ENCODE measurements at places on chromosomes 11 and 22.

- no peak for DNase-seq
These were observed 3.7 kb upstream of the COMT start for GRCh38 chr22:19937616-19938473.

DNA sequence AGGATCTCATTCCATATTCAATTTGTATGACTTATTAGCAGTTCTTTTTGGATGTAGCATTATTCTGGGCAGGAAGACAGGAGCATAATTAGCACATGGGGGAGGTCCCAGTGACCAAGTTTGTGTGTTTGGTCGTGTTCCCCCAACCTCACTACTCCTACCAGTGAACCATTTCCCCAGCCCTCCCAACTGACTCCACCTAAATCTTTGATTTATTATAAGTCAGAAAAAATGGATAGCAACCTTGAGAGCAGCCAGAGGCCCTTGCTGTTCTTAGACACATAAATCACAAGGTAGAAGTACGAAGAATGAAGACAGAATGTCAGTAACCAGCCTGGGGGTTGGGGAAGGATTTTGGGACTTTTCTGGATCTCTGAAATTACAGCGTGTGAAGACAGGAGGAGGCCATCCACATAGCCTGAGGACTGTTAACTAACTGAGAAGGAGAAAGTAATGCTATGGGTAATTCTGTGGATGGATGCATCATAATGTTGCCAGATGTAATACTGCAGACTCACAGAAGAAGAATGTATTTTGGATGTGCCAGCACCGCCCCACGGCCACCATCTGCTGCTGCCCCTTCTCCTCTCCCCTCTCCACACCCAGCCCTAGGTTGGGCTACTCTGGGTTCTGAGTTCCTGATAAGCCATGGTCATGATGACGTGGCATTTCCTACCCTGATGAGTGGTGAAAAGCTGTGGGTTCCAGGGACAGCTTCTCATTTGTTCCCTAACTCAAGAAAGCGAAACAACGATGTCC is 124.3 kb upstream of the TTC12 start:
- DNase-seq: peak; percentile 89

- no peak for DNase-seq
These were observed 35.7 kb upstream of the MICAL2 start for GRCh38 chr11:12074529-12075195.

GRCh38 chr11:1650034-1650917 is 20.7 kb downstream of the KRTAP5-5 start:
- DNase-seq: no peak

GRCh38 chr11:11521306-11522002 is 100.4 kb downstream of the GALNT18 start:
- DNase-seq: no peak

DNA sequence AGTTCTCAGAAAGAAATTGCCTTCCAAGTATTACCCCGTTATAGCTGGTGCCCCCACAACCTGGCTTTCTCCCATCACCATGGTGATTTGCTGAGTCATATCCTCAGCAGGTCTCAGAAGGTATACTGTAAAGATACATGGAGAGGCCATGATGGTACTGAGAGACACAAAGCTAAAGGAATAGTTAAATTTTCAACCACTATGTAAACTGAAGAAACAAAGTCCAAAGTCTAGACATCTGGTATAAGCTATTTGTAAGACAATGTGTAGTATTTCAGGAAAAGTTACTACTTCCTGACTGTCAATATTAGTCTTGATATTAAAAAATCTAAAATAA is 377.1 kb downstream of the DCDC1 start:
- DNase-seq: no peak

DNA sequence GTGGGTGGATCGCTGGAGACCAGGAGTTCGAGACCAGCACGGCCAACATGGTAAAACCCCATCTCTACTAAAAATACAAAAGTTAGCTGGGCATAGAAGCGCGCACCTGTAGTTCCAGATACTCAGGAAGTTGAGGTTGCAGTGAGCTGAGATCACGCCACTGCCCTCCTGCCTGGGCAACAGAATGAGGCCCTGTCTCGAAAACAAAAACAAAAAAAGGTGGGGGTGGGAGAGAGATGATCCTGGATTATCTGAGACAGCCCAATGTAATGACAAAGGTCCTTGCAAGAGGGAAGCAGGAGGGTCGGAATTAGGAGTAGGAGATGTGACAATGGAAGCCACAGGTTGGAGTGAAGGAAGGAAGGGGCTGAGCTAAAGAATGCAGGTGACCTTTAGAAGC is 87.6 kb upstream of the APOA1 start:
- no peak for DNase-seq

DNA sequence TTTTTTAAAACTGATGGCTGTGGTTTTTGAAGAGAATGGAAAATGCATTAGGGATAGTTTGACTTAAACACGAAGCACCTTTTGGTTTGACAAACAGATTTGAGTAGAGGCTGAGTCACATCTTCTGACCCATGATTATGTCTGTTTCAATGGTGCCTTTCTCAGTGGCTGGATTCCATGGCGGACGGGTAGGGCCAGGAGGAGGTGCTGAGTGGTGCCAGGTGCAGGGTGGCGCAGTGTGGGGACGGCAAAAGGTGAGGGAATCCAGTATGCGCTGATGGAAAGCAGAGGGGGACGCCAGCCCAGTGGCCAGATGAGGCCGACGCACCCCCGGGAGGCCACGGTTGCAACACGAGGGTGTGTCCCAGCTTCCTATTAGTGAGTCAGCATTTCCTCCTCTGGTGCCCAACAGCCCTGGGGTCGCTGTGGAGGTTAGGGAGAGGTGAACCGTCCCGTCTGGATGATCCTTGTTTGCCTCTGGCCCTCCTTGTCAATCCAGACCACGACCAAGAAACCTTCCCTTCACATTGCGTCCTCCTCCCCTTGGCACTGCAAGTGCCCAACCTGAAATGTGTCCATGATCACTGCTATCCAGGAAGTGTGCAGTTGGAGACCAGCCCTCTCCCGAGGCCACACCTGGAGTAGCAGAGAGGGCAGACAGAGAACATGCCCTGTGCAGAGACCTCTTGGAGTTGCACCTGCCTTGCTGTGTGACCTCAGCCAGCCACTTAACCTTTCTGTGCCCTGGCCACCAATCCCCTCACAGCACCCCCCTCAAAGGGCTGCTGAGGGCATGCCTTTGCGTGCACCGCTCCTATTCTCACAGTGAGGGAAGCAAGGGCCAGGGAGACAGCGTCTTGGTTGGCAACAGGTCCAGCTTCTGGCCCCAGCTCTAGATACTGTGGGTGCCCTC is 32.5 kb upstream of the ATXN10 start:
- no peak for DNase-seq

- DNase-seq: no peak
These were observed 1.0 kb upstream of the PKNOX2 start for GRCh38 chr11:125163431-125164063.

GRCh38 chr22:43267332-43267980 is 75.7 kb downstream of the SCUBE1 start:
- no peak for DNase-seq

DNA sequence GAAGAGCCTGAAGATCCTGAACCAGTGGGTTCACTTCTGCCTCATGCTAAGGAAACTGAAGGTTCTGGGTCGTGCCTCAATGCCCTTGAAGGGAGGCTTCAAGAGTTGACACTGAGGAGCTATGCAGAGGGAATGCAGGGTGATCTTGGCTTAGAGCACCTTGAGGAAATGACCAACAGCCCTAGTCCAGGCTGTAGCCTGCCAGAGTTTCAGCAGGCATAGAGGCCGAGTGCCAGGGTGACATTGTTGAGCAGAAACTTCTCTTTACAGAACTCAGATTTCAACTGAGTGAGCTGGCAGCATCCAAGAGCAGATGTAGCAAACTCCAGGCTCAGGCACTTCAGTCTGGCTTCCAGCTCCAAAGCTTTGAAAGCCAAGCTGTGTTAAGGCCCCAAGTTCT is 23.1 kb upstream of the CAPRIN1 start:
- DNase-seq: no peak

- DNase-seq: no peak
These were observed 335.7 kb upstream of the NARS2 start for GRCh38 chr11:78910322-78910721.

DNA sequence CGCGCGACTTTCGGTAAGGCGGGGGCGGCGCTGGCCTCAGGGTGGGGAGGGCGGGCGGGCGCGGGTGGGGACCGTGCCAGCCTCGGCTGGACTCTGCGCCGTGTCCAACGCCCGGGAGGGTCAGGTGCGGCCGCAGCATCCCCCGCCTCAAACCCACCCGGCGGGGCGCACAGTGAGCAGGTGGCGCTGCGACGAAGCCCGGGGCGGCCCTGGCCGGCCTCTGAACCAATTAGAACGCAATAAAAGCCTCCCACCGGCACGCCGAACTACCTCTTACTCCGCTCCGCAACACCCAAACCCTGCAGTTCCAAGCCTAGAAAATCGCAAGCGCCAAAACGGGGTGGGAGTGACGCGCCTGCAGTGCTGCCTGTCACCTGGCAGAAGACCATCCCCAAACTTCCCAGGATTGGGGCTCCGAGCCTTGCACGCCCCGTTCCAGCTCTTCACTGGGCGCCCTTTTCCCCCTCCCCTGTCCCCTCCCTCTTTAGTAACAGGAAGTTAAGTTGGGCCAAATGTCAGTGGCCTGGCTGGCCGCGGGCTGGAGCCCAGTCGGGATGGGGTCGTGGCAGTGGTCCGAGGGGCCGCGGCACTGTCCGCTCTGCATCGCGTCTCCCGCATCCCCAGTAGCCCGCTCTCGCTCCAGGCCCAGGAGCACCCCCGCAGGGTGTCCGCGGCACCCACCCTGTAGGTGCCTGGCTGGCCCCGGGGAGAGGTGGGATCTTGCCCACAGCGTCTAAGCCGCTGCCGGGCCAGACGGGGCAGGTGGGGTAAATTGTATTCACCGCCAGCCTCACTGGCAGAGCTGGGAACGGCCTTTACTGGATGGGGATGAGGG is 541 bp downstream of the MICAL2 start:
- no peak for DNase-seq
